Activated CD4-positive, alpha-beta memory T cell treated with anti-CD3 and anti-CD28 coated beads, Interleukin-2, amount 10 ng/mL, durations not matched to agents 7 days and 5 days (primary cell): ENCODE measurements at places on chromosomes 5 and 9. TPM values are rescaled to one million over a fixed set of nuclear protein-coding genes. Genes with fewer than 3 reads are reported as not detected.

- H3K36me3 ChIP-seq: peaks cover 8% of the 10 kb centered on the region
- H3K4me3 ChIP-seq: no peak overlapping the region
- H3K27ac ChIP-seq: no peak overlapping the region
- no peaks in the 10 kb centered on the region for H3K27me3 ChIP-seq
These were observed 2.8 kb upstream of the UBAP1 start for GRCh38 chr9:34176089-34176488.

DNA sequence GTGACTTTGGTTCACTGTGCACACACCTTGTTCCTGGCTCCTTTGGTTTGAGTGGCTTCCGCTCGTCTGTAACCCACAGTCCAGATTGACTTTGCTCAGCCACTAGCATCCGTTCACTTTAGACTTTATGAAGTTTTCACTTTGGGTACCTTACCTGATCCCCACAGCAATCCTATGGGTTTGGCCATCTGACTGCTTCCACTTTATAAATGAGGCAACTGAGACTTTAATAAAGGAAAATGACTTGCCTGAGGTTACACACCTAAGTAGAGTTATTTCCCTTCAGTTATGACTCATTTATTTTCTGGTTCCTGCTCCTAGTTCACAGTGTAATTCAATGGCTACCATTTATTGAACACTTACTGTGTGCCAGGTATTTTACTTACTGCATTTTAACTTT lies 94.2 kb upstream of the SAP30L start:
- no peak overlapping the region for H3K4me3 ChIP-seq
- no peak for DNase-seq
- H3K27me3 ChIP-seq: no peaks in the 10 kb centered on the region
- H3K27ac ChIP-seq: no peak overlapping the region

- DNase-seq: no peak
- H3K27ac ChIP-seq: no peak overlapping the region
- H3K4me1 ChIP-seq: no peaks in the 10 kb centered on the region
- H3K36me3 ChIP-seq: no peaks in the 10 kb centered on the region
- no peaks in the 10 kb centered on the region for H3K27me3 ChIP-seq
These were observed 113.0 kb upstream of the TRIM32 start for GRCh38 chr9:116574027-116574679.

DNA sequence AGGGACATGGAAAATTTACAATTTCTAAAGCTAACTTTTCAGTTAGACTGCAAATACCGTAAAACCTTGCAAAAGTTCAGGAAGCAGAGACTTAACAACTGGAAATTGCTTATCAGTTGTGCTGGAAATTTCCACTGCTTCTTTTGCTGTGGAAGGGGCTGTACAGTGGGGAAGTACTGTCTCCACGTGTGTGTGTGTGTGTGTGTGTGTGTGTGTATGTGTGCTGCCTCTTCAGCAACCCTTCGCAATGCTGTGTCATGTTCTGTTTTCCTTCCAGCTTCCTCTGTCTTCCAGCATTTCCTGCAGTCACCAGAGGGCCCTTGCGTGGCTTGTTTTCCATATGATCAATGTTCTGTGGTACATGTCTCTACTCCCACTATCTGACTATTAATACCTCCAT lies 87.5 kb upstream of the RANBP3L start:
- H3K27me3 ChIP-seq: peaks cover 12% of the 10 kb centered on the region
- no peak overlapping the region for H3K27ac ChIP-seq
- peaks cover 4% of the 10 kb centered on the region for H3K4me1 ChIP-seq
- H3K4me3 ChIP-seq: no peak overlapping the region
- DNase-seq: no peak

- no peak overlapping the region for H3K4me3 ChIP-seq
- no peaks in the 10 kb centered on the region for H3K4me1 ChIP-seq
- no peaks in the 10 kb centered on the region for H3K27me3 ChIP-seq
- no peaks in the 10 kb centered on the region for H3K36me3 ChIP-seq
- DNase-seq: no peak
- H3K27ac ChIP-seq: no peak overlapping the region
These were observed 42.9 kb upstream of the RNF130 start for GRCh38 chr5:180114304-180115003.

DNA sequence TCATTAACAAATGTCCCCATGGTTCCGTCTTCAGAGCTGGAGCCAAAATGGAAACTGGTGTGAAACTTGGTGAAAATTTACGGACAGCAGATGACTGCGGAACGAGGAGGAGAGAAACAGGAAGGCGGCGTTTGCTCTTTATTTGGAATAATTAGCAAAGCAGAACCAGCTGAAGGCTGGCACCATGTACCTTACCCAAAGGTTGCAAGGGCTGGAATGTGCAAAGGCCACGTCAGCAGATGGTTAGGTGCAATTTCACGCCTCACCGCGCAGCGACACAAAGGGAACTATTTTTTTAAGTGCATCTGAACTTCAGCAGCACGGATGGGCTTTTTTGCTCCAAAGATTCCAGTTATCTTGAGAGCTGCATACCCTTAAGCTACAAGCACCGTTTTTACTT lies 127.4 kb downstream of the COL23A1 start:
- DNase-seq: no peak
- no peaks in the 10 kb centered on the region for H3K4me1 ChIP-seq
- peaks cover 3% of the 10 kb centered on the region for H3K27me3 ChIP-seq
- H3K4me3 ChIP-seq: no peak overlapping the region
- H3K36me3 ChIP-seq: no peaks in the 10 kb centered on the region
- H3K27ac ChIP-seq: no peak overlapping the region

DNA sequence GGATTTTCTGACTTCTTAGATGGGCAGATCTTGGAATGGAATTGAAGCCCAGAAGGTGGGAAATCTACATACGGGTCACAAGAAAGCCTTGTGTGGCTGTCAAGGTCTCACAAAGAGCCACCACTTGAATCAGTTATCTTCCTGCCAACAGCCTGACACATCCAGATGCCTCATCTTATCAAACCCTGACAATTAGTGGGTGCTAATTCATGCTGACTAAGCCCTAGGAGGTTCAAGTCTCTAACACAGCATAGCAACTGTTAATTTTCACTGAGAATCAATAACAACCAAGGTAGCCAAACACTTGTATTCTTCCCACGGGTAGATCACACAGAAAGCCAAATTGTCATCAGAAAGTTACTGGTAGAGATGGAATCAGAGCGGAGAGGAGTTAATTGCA lies 222.2 kb downstream of the TMEM167A start:
- no peak for DNase-seq
- H3K27me3 ChIP-seq: no peaks in the 10 kb centered on the region
- H3K4me1 ChIP-seq: no peaks in the 10 kb centered on the region
- no peaks in the 10 kb centered on the region for H3K36me3 ChIP-seq
- no peak overlapping the region for H3K27ac ChIP-seq
- H3K4me3 ChIP-seq: no peak overlapping the region

GRCh38 chr9:93483497-93483896 lies 30.1 kb upstream of the FAM120AOS start:
- peaks cover 36% of the 10 kb centered on the region for H3K4me1 ChIP-seq
- no peak overlapping the region for H3K4me3 ChIP-seq
- no peak for DNase-seq

GRCh38 chr5:122153230-122153629 lies 23.9 kb downstream of the ZNF474 start:
- no peaks in the 10 kb centered on the region for H3K4me1 ChIP-seq
- no peaks in the 10 kb centered on the region for H3K27me3 ChIP-seq
- no peak overlapping the region for H3K4me3 ChIP-seq
- H3K36me3 ChIP-seq: no peaks in the 10 kb centered on the region
- H3K27ac ChIP-seq: no peak overlapping the region

DNA sequence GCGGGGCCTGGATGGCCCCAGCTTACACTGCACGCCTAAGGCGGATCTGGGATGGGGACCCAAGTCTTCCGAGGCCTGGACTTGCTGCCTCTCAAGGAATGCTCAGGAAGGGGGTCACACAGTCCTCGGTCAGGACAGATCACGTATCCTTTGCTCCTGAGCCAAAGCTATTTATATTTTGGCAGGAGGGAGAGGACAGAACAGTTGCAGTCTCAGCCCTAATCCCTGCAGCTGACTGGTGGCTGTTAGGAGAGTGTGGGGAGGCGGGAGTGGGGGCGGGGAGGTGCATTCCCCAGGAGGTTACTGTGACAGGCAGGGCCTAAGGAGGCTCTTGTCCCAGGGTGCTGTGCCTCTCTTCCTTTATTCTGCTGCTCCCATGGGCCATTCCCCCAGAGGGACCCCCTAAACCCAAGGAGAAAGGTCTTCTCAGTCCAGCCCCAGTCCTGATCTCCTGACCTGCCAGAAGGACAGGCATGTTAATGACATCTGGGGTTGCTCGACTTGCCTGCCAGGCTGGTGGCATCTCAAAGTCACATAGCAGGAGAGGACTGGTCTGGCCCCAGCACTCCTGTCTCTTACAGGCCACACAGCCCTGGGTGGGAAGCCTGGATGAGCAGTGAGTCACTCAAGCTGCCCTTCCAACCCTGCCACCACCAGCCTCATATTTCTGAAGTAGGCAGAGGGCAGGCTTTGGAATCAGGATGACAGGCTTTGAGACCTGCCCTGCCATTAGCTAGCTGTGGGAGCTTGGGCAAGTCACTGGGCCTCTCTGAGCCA lies 51.9 kb downstream of the COL27A1 start:
- no peak for DNase-seq
- no peak overlapping the region for H3K27ac ChIP-seq
- no peaks in the 10 kb centered on the region for H3K4me1 ChIP-seq
- H3K4me3 ChIP-seq: no peak overlapping the region
- no peaks in the 10 kb centered on the region for H3K36me3 ChIP-seq
- no peaks in the 10 kb centered on the region for H3K27me3 ChIP-seq

GRCh38 chr5:91341154-91341553 lies 42.0 kb downstream of the ARRDC3 start:
- peaks cover 2% of the 10 kb centered on the region for H3K27me3 ChIP-seq
- no peaks in the 10 kb centered on the region for H3K36me3 ChIP-seq
- no peak overlapping the region for H3K27ac ChIP-seq
- no peak overlapping the region for H3K4me3 ChIP-seq
- DNase-seq: no peak
- no peaks in the 10 kb centered on the region for H3K4me1 ChIP-seq

DNA sequence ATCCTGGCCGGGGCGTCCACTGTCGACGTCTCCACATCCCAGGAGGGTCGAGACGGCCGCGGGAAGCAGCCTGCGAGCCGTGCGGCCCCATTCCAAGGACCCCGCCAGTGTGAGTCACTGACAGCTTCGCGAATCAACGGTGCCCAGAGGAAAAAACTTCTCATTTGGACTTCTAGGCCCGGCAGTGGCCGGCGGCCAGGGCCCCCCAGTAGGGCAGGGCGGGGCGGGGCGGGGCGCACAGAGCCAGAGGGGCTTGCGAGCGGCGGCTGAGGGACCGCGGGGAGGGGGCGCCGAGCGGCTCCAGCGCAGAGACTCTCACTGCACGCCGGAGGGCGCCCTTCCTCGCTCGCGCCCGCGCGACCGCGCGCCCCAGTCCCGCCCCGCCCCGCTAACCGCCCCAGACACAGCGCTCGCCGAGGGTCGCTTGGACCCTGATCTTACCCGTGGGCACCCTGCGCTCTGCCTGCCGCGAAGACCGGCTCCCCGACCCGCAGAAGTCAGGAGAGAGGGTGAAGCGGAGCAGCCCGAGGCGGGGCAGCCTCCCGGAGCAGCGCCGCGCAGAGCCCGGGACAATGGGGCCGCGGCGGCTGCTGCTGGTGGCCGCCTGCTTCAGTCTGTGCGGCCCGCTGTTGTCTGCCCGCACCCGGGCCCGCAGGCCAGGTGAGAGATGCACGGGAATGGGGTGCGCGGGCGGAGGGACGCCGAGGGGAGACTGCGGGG lies at the start of gene F2R:
Gene F2R, plus strand, starts transcription at position 391 of the 720 bp plus-strand sequence. Its CDS starts 182 bp downstream, at position 573.
- peaks cover 19% of the 10 kb centered on the region for H3K36me3 ChIP-seq
- peak; percentile 72 for DNase-seq
- H3K4me1 ChIP-seq: peaks cover 61% of the 10 kb centered on the region
- H3K4me3 ChIP-seq: peak within 1 kb of the TSS; percentile 83
- H3K27me3 ChIP-seq: no peaks in the 10 kb centered on the region

DNA sequence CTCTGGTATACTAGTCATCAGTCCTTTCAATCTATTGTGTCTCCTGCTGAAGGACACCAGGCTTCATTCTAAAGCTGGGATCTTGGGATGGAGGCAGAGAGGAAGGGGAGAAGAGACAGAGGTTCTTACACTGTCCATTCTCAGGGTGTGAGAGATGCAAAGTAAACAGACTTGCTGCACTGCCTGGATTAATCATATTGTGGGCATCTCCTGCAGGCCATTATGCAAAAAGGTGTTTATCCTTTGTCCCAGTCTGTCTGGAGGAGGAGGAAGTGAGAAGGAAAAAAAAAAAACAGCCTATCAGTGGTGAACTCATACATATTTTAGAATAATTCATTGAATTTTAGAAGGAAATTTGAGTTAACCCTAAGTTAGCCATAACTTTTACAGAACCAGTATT lies 92.9 kb upstream of the TNPO1 start:
- DNase-seq: no peak
- H3K36me3 ChIP-seq: no peaks in the 10 kb centered on the region
- no peak overlapping the region for H3K27ac ChIP-seq
- no peaks in the 10 kb centered on the region for H3K27me3 ChIP-seq
- no peak overlapping the region for H3K4me3 ChIP-seq

- H3K27ac ChIP-seq: no peak overlapping the region
- H3K4me3 ChIP-seq: no peak overlapping the region
- no peaks in the 10 kb centered on the region for H3K27me3 ChIP-seq
- peaks cover 4% of the 10 kb centered on the region for H3K36me3 ChIP-seq
- no peaks in the 10 kb centered on the region for H3K4me1 ChIP-seq
These were observed 32.4 kb downstream of the CTNNAL1 start for GRCh38 chr9:108980893-108981292.

GRCh38 chr5:79858410-79858723 lies 132.7 kb downstream of the MTX3 start:
- no peaks in the 10 kb centered on the region for H3K36me3 ChIP-seq
- H3K27ac ChIP-seq: no peak overlapping the region
- no peaks in the 10 kb centered on the region for H3K4me1 ChIP-seq
- no peak overlapping the region for H3K4me3 ChIP-seq
- no peak for DNase-seq

DNA sequence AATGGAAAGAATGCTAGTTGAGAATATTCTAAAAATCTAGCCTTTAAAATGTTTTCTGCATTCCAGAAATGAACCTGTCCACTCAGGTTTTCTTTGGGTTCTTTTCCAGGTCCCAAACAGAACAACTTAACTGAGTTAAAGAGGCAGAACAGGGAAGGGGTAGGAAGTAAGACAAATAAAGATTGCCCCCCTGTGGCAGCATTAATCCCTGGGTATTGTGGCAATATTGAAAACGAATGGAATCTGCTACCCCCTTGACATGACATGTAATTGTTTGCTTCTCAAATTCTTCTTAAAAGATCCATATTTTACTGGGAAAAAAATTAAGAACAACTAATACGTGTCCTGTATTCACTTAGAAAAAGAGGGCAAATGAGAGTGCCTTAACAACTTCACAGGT lies 9.3 kb upstream of the RBM22 start:
- no peak for DNase-seq
- no peaks in the 10 kb centered on the region for H3K4me1 ChIP-seq

GRCh38 chr9:114805670-114806525 lies at the start of gene TNFSF15:
TNFSF15 (minus strand) TSS chr9:114806039; CDS start chr9:114806012, 27 bp downstream.
- H3K4me3 ChIP-seq: no peak within 1 kb of the TSS
- H3K27ac ChIP-seq: no peak within 1 kb of the TSS
- peak; percentile 41 for DNase-seq

GRCh38 chr9:137305060-137305797 lies 3.2 kb upstream of the NRARP start:
- peak overlapping the region; percentile 35 for H3K27ac ChIP-seq
- H3K36me3 ChIP-seq: no peaks in the 10 kb centered on the region
- H3K4me3 ChIP-seq: no peak overlapping the region
- peaks cover 8% of the 10 kb centered on the region for H3K27me3 ChIP-seq
- peak; percentile 79 for DNase-seq

Gene ERAP2
- 93.9 TPM for total RNA-seq

Gene OMD
- total RNA-seq: not detected

Gene CSNK1G3
- total RNA-seq: 30.8 TPM

Gene SPATA31C1
- total RNA-seq: not detected

Gene PCDHGA2
- 0.05 TPM for total RNA-seq

Gene WNK2
- 0.05 TPM for total RNA-seq

Gene SPINK13
- total RNA-seq: not detected

Gene LCN6
- 0.40 TPM for total RNA-seq

Gene ADCY2
- total RNA-seq: not detected
